Right renal cortex interstitium (tissue), 3 donors: ENCODE measurements at places on chromosomes 12 and 14. TPM values are rescaled to one million over a fixed set of nuclear protein-coding genes. Genes with fewer than 3 reads are reported as not detected.

Gene MANSC1
- polyA plus RNA-seq, result 33.7 TPM

Gene ERP29
- 175 TPM for polyA plus RNA-seq

Gene CIROP
- polyA plus RNA-seq, result not detected

Gene RAD9B
- polyA plus RNA-seq, result 1.2 TPM

Gene FITM1
- polyA plus RNA-seq, result 0.79 TPM

Gene CCDC196
- not detected for polyA plus RNA-seq

Gene DPY19L2
- polyA plus RNA-seq, result 30.3 TPM

Gene SLC25A47
- polyA plus RNA-seq, result not detected

Gene RPS6KL1
- 1.1 TPM for polyA plus RNA-seq

Gene FGD4
- polyA plus RNA-seq, result 18.8 TPM

Gene HIP1R
- 55.0 TPM for polyA plus RNA-seq

Gene PTPRB
- 19.2 TPM for polyA plus RNA-seq

Gene OTX2
- polyA plus RNA-seq, result not detected

Gene SPX
- 18.9 TPM for polyA plus RNA-seq

Gene ALDH1L2
- 1.4 TPM for polyA plus RNA-seq

Gene NACA
- 2,397 TPM for polyA plus RNA-seq

Gene KCNMB4
- 22.2 TPM for polyA plus RNA-seq

Gene SDR9C7
- polyA plus RNA-seq, result 0.07 TPM

Gene P2RX7
- polyA plus RNA-seq, result 0.69 TPM

Gene TBC1D30
- polyA plus RNA-seq, result 6.0 TPM

Gene PLEKHD1
- polyA plus RNA-seq, result 3.9 TPM

Gene DEPDC4
- 5.6 TPM for polyA plus RNA-seq

Gene PMCH
- polyA plus RNA-seq, result 0.58 TPM

Gene MYF5
- not detected for polyA plus RNA-seq

Gene PCNX4
- polyA plus RNA-seq, result 91.1 TPM

Gene DENR
- 82.7 TPM for polyA plus RNA-seq

Gene PLXNC1
- 8.4 TPM for polyA plus RNA-seq

Gene GLIPR1L2
- 2.9 TPM for polyA plus RNA-seq

Gene KCNJ8
- 22.3 TPM for polyA plus RNA-seq

Gene OTOGL
- polyA plus RNA-seq, result 1.0 TPM

Gene ATF7IP
- polyA plus RNA-seq, result 63.8 TPM

Gene MORN3
- polyA plus RNA-seq, result 1.8 TPM

Gene MYBPC1
- polyA plus RNA-seq, result not detected
